ELR (cell line): ENCODE measurements at places on chromosomes 7 and 10.

GRCh38 chr7:23469150-23469960 lies 936 bp downstream of the IGF2BP3 start:
- peak; percentile 55 for DNase-seq

- DNase-seq, result no peak
These were observed 56.7 kb upstream of the SEPHS1 start for GRCh38 chr10:13404791-13405190.

- no peak for DNase-seq
These were observed 1.1 kb upstream of the EIF4H start for GRCh38 chr7:74173074-74173473.

DNA sequence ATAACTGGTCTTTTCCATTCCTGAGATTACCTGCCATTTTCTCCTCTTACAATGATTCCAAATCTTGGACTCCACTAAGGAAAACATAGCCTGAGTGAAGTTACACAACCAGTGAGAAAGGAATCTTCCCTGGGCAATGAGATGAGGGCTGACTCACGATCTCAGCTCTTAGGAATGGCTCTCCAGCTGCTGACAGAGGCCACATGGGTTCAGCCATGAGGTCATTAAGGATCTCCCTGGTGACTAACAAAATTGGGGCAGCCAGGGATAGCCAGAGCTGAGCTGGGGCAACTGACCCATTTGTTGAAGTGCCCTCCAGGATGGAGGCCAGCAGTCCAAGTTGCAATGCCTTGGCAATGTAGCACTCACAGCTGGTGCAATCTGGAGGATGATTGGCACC lies 78.7 kb upstream of the MKLN1 start:
- peak; percentile 97 for DNase-seq

GRCh38 chr10:28241741-28242399 lies 61.0 kb downstream of the MPP7 start:
- DNase-seq, result peak; percentile 66

DNA sequence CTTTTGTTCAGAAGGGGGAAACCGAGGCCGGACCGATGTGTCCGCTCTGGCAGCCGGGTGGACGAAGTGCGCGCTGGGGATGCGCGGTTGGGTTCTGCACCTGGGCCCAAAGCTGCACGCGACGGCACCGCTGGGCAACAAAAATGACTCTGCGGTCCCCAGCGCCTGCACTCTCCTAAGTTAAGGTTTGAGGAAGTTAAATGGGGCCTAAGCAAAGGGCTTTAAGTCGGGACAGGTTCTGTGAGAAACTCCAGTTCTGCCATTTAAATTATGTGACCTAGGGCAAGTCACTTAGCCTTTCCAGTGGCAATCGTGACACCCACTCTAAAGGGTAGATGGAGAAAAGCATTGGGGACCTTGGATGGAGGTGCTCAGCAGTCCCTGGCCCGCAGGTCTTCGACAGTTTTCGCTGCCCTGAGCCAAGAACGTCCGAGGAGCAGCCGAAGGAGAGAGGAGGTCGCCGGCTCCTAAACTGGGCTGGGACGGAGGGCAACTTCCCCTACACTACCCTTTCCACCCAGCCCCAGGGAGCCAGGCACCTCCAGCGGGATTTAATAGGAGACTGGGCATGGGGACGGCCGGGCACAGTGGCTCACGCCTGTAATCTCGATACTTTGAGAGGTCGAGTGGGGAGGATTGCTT lies 534 bp upstream of the ACBD5 start:
- DNase-seq, result peak; percentile 30

GRCh38 chr7:100568896-100569844 lies 4.5 kb downstream of the SAP25 start:
- DNase-seq, result peak; percentile 53

DNA sequence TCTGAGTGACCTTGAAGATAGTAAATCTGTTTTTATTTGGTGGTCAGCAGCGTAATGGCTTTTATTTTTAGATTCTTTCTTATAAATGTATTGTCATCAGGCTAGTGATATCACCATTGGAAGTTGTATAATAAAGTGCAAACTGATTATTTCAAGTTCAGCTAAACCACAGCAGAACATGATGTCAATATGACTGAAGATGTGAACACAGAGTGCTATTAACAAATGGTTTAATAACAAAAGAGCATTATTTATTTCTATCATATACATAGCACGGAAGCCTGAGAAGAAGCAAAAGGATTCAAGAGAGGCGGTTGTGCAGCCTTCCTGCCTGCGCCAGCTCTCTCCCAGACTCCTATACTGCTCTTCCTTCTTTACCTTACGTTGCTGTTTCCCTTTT lies 142.7 kb downstream of the SDK1 start:
- DNase-seq, result no peak

- peak; percentile 56 for DNase-seq
These were observed 9.0 kb downstream of the TACR2 start for GRCh38 chr10:69407621-69408301.

DNA sequence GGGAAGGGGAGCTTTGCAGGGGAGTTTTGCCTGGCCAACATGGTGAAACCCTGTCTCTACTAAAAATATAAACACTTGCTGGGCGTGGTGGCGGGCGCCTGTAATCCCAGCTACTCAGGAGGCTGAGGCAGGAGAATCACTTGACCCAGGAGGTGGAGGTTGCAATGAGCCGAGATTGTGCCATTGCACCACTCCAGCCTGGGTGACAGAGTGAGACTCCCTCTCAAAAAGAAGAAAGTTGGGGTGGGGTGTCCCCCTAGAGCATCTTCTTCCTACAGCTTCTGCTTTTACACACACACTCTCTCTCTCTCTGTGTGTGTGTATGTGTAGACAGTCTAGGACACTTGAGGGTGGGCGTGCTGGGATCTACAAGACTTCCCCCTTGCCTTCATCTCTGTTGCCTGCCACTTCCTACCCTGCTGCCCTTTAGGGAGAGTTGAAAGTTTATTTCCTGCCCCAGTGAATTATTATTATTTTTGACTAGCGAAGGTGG lies 21.7 kb downstream of the PLAU start:
- DNase-seq, result no peak

- DNase-seq, result no peak
These were observed 27.2 kb upstream of the ATP6V0A4 start for GRCh38 chr7:138825049-138825721.

DNA sequence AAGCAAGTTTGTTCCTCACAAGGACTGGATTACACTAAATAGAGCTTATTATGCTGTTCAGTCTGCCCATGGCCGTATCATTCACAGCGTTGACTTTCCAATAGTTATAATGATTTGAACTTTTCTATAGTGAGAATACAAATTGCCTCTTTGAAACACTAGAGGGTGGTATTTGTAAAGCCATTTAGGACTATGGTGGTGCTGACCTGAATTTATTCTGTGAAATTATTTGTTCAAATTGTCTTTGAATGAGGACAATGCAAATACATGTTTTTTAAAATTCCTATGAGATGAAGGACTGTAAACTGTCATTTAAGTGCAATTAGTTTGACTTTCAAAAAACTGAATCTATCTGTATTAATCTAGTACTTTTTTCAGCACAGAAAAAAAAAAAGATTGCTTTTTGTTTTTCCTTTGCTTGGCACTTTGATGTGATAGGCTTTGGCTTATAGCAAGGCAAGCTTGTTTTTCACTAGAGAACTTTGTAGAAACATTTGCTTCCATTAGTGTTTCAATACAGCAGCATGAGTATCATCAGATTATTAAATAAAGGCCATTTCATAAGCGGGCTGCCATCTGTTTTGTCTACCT lies 122.7 kb upstream of the TMEM229A start:
- peak; percentile 45 for DNase-seq

DNA sequence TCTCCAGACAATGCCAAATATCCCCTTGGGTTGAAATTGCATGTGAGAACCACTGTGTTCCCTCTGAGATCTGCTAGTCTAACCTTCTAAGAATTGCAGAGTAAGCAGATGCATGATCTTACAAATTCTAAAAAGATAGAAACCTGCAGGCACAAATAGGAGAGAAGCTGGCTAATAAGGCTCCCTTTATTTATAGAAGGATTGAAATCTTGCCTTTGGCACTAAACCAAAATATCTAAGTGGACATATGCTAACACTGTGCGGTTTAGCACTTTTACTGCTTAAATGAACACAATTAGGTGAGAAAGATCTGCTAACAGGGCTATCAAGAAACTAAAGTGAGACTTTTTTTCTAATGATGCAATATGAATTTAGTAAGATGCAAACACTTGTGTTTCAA lies 225.5 kb downstream of the DOCK4 start:
- no peak for DNase-seq

DNA sequence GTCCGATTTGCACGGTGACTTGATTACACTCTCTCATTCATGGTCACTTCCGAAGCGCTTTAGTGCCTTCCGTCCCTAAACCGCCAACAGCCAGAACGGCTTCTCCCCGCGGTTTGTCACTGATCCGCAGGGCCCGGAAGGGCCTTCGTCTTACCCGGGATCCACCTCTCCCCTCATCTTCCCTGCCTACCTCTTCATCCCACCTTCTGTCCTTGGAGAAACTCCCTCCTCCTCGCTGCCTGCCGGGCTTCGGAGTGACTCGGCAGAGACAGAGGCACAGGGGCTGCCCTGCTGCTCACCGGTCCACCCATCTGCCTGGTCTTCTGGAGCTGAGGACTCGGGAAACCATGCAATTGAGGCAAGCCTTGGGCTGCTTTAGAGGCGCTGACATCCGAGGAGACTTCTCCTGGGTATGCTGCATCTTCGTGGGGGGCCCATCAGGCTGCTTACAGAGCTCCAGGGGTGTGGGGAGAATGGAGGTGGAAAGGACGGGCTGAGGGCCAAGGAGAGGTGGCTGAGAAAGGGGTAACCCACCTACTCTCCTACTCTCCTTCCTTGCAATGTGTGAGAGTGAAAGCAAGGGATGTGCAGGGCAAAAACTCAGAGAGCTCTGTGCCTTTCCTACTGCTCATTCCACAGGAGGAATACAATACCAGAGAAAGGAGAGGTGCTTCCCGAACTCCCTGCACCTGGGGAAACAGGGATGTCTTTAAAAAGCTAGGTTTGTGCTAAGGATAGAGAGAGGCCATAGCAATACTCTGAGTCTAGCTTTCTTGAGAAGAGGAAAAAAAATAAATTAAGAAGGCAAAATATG lies 1.0 kb upstream of the HOXA11 start:
- peak; percentile 70 for DNase-seq

GRCh38 chr10:35438718-35439571 lies 102.6 kb downstream of the CCNY start:
- no peak for DNase-seq

DNA sequence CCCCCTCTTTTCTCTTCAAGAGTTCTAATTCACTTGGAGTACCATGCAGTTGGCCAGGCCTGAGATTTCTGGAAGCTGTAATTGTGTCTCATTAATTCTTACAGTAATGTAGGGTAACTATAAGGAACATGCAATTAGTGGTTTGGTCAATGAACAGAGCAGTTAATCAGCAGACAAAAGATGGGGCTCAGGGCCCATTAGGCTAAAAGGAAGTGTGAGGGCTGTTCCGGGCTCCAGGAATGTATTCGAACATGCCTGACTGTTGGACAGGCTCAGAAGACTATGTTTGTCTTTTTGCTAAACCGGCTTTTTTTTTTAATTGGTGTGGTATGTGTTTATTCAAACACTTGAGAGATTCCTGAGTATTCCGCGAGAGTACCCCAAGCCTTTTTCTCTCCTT lies 42.5 kb upstream of the FZD8 start:
- no peak for DNase-seq

DNA sequence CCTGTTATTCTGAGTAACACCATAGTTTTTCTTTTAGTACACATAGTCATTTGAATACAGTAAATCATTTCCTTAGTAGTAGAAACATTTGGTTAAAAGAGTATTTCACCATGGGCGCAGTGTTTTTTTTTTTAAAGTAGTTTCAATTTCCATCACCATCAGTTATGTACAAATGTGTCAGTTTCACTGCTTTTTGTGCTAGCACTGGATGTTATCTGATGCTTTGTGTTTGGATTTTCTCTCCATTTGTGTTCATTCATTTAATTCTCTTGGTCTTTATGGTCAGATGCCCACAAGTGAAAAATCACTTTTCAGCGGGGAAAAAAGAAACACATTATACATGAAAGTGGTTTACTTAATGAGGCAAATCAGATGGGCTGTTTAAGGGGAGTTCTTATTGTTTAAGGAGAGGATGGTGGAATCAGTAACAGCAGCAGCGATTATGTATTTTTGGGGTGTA lies 16.0 kb upstream of the HK1 start:
- DNase-seq, result no peak

GRCh38 chr7:26397332-26397731 lies 105.7 kb downstream of the SNX10 start:
- no peak for DNase-seq

- peak; percentile 91 for DNase-seq
These were observed 1.3 kb downstream of the KDM7A start for GRCh38 chr7:140175221-140176121.

GRCh38 chr10:115335366-115335765 lies 242.2 kb downstream of the ATRNL1 start:
- no peak for DNase-seq

- peak; percentile 71 for DNase-seq
These were observed 14.1 kb downstream of the ZWINT start for GRCh38 chr10:56346845-56347415.

GRCh38 chr7:83001362-83002040 lies 161.2 kb downstream of the PCLO start:
- DNase-seq, result peak; percentile 57

DNA sequence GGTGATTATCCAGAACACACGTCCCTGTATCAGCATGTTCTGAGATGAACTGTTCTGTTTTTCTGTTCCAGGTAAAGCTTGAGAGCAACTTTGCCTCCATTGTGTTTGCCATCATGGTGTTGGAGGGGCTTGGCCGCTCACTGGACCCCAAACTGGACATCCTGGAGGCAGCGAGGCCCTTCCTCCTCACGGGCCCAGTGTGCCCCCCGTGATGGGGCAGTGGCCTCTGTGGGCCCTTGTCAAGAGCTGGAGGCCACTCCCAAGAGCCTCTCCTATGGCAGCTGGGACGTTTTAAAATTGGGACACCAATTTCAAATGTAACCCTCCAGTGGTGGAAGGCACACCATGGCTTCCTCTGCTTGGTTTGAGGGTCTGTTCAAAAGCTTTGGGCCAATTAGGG lies 1.9 kb upstream of the NDUFB2 start:
- no peak for DNase-seq

DNA sequence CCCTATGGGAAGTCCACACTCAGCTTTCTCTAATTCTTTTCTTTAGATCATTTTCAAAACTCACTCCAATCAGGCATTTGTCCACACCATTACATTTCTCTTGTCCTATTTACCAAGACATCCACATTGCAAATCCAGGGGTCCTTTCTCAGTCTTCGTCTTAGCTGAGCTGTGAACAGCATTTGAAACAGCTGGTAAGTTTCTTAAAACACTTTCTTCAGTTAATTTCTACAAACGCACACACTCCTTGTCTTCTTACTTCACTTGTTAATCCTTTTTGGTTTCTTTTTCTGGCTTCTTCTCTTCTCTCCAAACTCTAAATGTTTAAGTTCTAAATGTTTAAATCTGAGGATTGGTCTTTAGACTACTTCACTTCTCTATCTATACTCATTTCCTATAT lies 769.3 kb downstream of the PHTF2 start:
- no peak for DNase-seq

DNA sequence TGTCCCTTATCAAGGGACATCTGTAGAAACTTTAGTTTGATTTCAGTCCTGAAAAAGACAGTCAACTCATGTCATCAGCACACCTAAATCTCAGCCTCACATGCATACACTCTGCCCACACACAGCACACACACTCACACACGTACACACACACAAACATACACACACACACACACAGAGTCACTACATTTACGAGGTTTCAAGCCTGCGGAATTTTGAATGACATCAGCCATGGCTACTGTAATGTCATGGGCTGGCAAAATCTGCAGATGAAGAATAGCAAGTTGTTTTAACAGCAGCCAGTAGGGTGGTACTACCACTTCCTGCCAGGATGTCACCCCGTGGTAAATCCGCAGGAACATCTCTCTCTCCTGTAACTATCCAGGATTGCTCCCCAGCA lies 37.1 kb upstream of the EZH2 start:
- no peak for DNase-seq

GRCh38 chr7:124940306-124940705 lies 10.7 kb upstream of the POT1 start:
- no peak for DNase-seq
